ENCODE measurements at places on chromosomes 7 and 10.

- DNase-seq, result peak; percentile 27
These were observed 82.7 kb downstream of the PAX2 start for GRCh38 chr10:100827819-100828737.

GRCh38 chr7:750111-750905 lies 23.2 kb upstream of the PRKAR1B start:
- DNase-seq, result no peak

DNA sequence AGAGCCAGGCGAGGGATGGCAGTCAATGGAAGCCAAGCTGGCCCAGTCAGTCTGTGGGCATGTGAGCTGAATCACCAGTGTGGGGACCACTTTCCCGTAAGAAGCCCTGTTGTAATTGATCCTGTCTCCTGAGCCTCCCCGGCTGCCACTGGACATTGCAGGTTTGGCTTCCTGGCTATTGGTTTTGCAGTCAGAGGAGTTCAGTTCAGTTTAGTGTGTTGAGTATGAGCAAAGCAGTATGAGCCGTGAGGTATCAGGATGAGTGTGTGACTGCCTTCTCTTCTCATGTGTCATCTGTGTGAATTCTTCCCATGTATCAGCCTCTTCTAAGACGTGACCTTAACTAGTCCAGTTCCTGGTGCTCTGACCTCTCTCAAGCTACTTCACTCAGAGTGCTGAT lies 227.4 kb downstream of the PRKG1 start:
- no peak for DNase-seq

DNA sequence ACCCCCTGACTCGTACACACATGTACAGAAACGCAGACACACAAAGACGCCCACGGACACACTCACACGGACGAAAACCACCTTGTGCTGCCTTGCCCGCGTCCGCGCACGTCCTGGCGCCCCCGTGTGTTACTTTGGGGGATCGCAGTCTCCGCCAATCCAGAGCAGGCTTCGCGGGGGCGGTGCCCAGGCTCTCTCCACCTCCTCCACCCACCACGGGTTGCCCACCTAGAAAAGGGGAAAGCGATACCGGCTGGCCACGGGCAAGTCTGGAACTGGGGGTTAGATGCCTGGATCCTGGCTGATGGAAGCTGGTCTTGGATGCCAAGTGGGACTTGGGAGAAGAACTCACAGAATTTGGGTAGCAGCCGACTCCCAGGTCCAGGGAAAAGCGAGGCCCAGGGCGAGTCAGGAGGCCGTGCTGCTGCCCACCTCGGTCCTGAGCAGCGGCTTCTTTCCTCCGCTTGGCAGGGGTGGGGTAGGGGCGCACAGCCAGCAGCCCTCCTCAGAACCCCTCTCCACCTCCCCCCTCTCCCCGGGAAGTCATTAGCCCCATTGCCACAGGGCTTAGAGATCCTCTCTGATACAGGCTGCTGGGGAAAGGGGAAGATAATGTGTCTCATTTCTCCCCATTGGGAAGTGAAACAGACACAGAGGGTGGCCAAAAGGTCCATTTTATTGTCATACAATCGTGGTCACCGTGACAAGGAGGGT lies 4.6 kb upstream of the VGF start:
- DNase-seq, result peak; percentile 70

DNA sequence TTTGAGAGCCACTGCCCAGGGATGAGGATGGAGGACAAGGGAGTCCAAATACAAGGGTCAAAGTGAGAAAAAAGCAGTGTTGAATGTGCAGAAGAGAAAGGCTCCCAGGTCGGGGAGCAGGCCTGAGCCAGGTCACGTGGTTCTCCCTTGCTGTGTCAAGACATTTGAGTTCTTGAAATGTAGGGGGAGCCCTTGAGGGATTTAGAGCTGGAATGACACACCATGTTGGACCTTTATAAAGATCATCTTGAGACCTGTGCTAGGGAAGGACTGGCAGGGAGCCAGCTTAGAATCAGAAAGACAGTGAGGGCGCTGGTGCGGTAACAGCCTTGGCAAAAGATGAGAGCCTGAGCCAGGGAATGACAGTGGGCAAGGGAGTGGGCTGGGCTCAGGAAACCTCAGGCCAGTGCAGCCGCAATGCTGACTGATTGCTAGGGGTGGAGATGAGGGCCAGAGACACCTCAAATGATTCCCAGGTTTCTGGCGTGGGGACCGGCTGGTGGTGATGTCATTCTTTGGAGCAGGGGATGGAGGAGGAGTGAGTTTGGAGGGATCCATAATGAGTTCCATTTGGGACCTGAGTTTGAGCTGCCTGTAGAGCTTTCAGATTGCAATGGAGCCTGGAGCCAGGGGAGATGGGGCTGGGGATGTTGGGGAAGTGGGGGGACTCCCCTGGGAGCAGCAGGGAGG lies 120.1 kb downstream of the PTPN20 start:
- peak; percentile 14 for DNase-seq

DNA sequence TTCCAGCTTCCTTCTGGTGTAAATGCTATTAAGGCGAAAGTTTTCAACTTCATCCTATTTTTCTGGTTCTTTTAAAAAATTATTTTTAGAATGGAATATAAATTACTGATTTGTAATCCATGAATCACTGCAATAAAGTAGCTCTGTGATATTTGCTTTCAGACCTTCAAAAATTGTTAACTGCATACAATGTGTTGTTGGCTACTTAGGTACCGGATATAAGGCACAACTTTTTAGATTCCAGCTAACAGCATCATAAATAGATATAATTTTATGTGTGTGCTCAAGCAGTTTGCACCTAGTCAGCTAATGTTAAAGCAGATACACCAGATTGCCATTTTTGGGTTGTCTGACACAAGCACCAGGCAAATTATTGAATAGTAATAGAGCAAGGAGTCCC lies 58.7 kb downstream of the PON1 start:
- no peak for DNase-seq

GRCh38 chr10:5519054-5519453 lies 5.7 kb upstream of the CALML3 start:
- DNase-seq, result no peak

DNA sequence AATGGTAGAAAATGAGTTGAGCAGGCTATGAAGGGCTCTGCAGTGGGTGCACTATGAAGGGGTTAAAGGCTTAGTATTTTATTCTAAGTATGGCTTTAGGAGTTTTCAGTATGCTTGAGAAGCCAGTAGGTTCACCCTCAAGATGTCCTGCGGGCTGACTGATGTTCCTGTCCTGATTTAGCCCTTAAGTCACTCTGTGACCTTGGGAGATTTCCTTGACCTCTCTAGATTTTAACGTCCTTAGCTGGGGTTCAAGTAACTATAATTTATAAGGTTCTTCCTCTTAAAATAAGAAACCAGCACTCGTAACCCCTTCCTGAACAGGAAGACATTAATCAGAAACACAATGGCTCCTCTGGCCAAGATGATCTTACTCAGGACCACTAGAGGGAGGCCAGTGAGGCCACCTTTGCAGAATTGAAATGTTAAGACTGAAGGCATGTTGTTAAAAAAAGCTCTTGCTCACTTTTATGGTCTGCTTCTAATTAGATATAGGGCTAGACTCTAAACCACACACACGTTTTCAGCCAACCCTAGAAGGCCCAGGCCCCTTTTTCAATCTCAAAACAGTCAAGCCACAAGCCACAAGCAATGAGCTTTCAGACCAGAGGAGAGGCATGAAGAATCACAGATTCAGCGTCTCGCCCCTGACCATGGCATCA lies 41.9 kb downstream of the CDK1 start:
- DNase-seq, result peak; percentile 36

- DNase-seq, result peak; percentile 38
These were observed at the start of gene HOGA1 for GRCh38 chr10:97584060-97584797. TSS of gene HOGA1 (plus strand) at chr10:97584389. CDS start at chr10:97584704, 315 bp downstream.

DNA sequence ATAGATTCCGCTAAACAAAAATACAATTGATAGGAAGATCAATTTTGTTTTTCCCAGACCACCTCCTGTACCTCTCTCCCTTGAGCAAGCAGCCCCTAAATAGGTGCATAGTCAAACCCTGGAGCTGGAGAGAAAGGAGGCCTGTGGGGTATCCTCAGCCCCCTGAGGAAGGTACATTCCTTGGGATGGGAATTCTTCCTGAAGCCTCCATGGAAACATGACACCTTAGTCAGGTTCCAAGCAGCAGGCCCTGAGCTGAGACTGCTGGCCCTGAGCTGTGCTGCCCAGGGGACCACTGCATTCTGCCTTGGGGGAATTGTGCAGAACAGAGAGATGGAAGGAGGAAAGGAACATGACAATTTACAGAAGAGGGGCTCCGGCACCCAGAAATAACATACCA lies 7.4 kb downstream of the HNRNPF start:
- no peak for DNase-seq

DNA sequence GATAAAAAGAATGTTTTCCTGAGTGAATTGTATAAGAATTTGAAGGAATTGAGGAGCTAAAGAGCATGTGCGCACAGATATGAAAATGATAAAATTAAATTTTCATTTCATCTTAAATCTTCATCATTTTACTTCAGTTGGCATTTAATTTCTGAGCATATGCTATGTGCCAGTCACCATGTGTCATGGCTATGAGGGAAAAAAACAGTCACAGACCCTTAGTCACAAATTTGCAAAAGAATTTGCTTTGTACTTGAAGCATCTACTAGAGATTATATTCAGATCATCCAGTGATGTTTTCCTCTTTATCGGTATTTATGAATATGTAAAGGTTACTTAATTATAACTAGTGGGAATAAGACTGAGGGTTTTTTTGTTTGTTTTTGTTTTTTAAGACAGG lies 29.8 kb downstream of the VCL start:
- DNase-seq, result no peak

DNA sequence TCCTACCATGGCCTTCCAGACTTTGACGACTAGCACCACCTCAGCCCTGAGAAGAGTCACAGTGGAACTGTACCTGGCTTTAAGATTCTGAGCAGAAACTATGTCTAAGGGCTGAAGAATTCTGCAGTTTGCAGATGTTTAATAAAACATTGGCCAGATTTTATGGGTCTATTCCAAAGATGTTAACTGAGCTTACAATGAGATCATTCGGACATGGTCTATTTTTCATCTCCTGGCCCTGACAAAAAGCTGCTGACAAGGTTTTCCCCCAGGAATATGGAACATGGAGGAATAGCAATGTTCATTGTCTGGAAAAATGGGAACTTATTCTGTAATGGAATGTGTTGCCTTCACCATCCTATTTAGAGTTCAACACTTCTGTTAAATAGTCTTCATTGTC lies 66.4 kb downstream of the PTF1A start:
- DNase-seq, result no peak

DNA sequence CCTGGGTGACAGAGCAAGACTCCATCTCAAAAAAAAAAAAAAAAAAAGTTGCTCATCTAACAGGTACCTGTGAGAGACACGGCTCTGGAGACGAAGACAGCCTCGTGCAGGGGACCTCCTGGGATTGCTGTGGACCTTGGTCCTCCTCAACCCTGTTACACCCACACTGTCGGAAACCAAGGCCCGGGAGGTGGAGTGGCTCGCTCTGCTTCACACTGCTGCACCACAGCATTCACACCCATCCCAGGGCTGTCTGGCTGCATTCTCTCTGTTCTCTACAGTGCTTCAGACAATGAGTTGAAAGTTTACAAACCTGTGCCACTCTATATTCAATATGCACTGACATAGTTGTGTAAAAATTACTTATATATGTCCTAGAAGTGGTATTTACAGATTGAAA lies 101.0 kb upstream of the TNS3 start:
- no peak for DNase-seq

DNA sequence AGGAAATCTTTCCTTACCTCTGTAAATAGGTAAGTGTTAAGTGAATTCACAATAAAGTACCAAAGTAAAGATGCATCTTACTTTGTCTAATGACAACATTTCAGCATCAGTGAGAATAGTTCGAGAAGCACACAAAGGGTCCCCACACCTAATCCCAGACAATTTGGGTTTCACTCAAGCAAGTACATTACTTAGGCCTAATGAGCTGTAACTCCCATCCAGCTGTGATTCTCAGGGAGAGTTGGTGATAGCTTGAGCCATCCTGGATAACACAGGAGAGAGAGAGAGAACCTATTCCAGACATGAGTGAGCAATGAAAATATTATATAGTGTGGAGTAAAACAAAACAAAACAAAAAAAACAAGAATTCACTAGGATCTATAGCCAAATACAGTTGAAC lies 149.1 kb upstream of the NRG3 start:
- no peak for DNase-seq

DNA sequence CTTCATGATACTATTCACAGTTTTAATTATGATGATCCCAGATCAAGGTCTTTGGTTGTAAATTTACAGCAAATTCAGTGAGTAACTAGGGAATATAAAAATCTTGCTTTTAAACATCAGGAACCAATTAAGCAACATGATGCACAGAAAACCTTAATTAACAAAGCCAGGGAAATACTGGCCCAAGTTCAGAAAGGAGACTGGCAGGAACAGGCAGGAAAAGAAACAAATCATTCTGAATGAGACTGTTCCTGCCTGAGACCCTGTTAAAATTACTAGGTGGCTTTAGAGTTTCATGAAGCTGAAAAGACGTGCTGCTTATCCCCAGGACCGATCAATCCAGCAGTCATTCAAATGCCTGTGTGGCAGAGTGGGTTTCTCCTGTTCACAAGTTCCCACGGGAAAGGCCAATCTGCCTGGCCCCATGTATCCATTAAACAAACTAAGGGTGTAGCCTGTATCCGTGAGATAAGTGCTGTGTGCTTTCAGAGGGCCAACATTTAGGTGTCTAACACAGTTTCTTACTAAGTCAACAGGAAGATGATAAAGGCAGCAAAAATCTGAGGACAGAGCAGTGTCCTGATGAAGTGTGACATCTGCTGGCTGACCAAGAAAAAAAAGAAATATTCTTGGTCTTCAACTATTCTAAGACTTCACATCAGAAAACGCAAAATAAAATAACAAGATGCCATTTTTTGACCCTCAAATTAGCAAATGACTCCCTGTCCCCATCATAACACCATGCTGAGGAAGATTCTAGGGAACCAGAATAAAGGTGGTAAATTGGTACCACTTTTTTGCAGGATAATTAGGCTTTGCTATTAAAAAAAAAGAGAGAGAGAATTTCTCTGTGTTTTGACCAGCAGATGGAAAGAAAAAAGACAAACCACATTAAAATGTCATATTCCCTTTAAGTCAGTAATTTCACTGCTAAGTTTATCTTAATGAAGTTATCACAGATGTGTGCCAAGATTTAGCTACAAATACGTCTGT lies 34.2 kb downstream of the PUS7 start:
- DNase-seq, result peak; percentile 49

DNA sequence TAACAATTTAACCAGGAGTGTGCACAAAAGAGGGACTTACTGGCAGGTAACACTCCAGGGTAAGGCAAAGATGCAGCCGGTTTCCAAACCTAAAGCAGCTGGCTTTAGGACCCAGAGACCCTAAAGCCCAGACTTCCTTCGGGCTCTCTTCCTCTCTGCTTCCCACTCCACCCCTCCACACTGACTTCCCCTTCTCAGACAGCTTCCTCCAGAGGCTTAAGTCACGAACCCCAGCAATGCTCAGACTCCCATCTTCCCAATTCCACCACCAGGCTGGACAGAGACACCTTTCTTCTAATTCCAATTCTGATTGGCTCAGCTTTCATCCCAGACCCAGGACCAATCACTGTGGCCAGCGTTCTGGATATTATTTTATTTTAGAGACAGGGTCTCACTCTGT lies 24.8 kb downstream of the STYXL1 start:
- DNase-seq, result no peak

GRCh38 chr10:95500649-95501048 lies 60.5 kb downstream of the SORBS1 start:
- peak; percentile 18 for DNase-seq

Data from GM12865 (cell line).